ENCODE measurements at places on chromosomes 12 and 14.

DNA sequence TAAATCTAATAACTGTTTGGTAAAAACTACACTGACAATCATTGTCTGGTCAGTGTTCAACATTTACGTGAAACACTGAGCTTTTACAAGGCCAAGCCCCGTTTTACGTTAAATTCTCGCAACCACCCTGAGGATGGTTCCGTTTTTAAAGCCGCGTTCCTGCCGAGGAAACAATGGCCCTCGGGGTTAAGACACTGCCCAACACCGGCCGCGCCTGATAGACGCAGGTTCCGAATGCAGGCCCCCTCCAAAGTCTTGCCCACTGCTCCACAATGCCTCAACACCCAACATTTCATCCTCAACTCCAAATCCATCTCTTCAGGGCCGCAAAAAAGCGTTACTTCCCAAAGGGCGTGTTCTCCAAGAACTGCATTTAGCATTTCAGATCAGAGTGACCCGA is 953 bp upstream of the SNRPF start:
- DNase-seq = no peak

DNA sequence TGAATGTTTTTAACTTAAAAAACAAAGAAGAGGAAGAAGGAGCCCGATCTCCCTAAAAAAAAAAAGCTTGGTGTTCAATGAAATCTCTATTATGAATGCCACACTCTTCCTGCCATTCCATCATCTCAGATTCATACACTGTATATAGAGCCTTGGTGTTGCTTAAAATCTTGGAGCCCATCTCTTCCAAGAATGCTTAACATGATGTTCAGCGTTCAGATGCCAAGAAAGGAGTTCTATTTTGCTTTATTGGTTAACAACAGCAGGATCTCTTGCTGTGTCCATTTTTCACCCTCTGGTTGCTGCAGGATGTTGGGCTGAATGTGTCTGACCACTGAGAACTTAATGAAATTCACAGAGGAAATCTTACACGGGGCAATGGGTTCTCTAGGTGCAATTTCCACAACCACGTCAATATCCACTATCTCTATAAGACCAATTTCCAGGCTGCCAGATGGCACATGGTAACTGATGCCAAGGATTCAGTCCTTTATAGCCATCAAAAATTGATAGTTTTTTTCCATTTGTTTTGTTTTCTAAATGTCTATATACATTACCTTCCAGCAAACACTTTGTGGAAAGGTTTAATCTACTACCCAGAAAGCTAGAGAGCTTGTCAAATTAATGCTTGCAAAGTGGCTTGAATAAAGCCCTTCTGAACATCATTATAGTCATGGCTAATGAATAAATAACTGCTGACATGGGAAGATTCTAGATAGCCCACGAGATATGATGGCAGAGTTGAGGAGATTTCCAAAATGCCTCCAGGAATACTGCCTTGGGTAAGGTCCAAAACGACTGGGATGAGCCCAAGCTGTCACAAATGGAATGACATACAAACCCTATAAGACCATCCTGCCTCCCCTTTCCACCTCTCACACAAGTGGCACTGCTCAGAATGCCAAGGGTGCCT is 26.5 kb downstream of the RERG start:
- DNase-seq = no peak

DNA sequence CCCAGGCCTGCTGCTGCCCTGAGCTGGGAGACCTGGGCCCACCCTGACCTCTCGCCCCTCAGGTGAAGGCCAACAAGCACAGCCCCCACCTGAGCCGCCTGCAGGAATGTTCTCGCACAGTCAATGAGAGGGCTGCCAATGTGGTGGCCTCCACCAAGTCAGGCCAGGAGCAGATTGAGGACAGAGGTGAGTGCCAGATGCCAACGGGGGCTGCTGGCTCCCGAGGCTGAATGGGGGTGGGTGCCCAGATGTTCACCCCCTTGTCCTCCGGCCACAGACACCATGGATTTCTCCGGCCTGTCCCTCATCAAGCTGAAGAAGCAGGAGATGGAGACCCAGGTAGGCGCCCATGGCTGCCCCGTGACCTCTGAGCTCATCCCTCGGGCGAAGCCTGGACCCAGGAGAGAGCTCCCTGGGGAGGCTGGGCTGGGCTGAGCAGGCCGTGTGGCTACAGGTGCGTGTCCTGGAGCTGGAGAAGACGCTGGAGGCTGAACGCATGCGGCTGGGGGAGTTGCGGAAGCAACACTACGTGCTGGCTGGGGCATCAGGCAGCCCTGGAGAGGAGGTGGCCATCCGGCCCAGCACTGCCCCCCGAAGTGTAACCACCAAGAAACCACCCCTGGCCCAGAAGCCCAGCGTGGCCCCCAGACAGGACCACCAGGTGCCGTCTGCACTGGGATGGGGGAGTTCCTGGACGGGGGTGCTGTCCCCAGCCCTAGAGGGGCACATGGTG is 25.8 kb downstream of the HIP1R start:
- no peak for DNase-seq

DNA sequence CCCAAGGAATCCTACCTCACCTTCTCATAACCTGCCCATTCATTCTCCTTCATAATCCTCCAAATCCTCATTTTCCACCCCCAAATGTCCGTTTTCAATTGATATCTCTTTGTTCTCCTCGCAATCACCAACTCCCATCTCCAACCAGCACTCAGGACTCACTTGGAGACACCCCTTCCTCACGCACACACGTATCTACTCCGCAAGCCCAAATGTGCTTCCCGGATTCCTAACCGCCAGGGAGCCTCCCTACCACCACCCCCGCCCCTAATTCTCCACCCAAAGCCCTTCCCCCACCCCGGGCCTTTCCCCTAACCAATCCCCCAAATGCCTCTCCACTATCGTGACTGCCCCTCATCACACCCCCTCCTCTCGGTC is 304 bp downstream of the KCTD10 start:
- no peak for DNase-seq

GRCh38 chr12:67701121-67701520 is 52.6 kb downstream of the DYRK2 start:
- DNase-seq = no peak

- no peak for DNase-seq
Observed at GRCh38 chr14:23895480-23895879, 58.1 kb upstream of the DHRS4 start.

DNA sequence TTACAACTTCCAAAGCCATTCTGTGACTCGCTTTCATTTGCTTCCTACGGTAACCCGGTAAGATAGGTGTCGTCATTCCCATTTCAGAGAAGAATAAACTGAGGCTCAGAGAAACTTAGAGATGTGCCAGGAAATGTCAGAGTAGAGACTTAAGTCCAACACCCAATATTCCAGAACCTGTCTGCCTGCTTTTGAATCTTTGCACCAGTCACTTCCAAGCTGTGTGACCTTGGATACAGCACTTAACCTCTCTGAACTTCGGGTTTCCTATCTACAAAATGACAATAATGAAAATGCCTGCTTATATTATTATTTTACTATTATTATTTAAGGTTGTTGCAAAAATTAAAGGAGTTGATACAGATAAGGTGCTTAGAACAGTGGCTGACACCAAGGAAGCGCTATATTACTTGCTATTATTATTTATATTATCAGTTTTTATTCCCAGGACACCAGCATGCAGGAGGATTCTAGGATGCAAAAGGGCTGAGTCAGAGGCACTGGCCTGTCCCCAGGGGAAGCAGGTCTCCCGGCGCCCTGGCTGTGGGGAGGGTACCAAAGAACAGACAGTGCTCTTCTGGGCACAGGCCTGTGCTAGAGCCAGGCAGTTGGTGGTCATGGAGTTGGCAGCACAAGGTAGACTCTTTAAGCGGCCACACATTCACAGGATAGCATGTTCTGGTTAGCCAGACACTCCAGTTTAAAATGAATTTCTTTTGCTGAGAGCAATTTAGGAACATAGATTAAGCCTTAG is 5.4 kb downstream of the HSPB8 start:
- DNase-seq = no peak

GRCh38 chr12:9605483-9605882 is 2.2 kb downstream of the KLRB1 start:
- no peak for DNase-seq

DNA sequence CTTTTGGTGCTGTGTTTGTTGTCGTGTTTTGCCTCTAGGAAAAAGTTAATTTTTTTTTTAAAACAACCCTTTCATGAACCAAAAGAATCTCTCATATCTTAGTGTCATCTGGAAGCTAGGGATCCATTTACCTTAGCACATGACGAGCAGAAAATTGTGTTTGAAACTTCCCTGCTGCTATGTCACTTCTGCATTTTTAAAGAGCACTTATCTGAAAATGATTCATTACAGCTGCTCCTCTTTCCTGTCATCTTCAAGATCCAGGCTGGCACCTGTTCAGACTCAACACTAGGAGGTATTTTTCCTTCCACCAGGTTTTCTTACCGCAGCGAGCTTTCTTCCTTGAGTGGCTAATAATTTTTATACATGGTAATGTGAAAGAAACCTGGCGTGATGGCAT is 67.0 kb downstream of the EML1 start:
- no peak for DNase-seq

DNA sequence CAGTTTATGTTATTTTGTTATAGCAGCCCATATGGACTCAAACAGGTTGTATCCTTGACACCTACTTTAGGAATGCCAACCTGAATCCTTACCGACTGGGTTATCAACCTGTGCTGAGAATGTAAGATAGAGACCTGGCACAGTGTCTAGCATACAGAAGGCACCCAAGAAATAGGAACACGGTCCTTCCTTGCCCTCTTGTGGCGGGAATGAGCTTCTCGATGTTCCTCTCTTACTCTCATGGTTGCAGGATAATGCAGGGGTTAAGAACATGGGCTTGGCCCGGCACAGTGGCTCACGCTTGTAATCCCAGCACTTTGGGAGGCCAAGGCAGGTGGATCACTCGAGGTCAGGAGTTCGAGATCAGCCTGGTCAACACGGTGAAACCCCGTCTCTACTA is 6.5 kb downstream of the C12orf43 start:
- no peak for DNase-seq

DNA sequence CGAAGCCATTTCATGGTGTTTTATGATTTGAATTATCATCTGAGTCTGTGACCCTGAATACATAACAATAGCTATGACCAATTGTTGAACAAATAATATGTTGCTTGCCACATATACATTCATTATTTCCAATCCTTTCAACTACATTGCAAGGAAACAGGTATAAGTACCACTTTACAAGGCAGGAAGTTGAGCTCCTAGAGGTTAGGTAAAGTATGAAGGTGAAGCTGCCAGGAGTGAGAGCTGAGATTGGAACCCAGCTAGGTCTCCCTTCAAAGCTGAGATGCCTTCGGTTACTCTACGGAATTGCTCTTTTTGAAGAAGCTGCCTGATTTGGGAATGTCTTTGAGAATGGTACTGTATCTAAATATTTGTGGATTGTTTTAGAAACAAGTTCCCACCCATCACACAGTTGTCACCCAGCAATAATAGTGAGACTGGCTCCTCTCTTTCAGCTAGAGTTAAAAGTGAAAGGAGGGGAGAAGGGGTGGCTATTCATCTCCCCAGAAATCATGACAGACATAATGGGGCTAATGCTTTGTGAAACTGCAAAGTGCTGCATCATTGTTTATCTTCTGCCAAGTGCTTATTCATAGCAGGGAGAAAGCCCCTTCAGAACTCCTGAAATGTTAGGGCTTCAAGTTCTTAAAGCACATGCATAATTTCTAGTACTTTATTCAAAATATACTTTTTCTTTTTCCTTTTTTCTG is 75.9 kb upstream of the AMIGO2 start:
- no peak for DNase-seq

DNA sequence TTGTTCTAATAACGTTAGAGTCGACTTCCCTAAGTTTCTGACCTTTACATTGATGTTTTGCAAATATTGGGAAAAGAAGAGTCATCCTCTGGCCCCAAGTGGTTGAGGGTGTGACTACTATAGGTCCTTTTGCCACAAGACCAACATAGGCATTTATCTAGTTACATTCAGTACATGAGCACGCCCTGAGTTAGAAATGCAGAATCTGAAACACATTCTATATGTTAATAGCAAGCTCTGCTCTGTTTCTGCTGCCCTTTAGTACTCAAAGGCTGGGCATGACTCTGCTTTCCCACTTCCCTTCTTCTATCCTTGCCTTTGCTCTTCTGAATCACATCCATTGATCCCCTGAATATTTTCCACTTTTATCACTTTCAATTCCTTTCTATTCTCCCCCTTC is 115.1 kb upstream of the PTPRB start:
- no peak for DNase-seq

DNA sequence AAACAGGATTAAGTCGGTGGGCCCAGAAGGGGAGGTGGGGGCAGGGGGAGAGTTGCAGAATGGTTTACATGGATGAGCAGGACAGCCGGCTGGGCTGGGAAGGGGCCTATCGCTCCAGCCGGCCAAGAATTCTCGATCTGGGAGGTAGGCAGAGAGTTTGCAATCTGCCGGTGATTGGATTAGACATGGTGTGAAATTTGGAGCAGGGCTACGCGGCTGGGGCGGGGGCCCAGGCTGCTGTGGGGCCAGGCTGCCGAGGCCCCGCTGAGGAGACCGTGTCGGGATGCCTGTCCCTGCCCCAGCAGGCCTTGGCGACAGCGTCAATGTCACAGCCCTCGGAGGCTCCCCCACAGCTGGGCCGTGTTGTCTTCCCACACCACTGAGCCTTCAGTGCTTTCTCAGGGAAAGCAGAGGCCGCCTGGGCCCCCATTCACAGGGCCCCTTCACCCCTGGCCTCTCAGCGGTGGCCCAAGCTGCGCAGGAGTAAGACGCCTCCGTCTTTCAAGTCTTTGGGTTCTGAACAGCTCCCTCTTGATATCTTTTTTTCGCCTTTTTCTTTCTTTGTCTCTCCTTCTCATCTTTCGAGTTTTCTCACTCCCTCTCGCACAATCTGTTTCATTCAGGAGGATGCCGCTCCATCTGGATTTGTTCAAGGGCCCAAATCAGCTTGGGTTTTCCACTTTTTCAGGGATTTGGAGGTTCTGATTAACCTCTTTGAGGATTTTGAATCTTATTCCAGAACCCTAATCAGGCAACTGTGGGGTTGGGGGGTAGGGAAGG is 117.5 kb upstream of the PARP11 start:
- DNase-seq = no peak

GRCh38 chr12:50925342-50925651 is 27.0 kb upstream of the HIGD1C start:
- no peak for DNase-seq

- DNase-seq = no peak
Observed at GRCh38 chr14:77752266-77752665, 8.7 kb downstream of the SNW1 start.

GRCh38 chr12:7092229-7092985 is at the start of gene C1R:
Gene C1R (minus strand): TSS chr12:7092445. CDS start chr12:7092388, 57 bp downstream.
- peak; percentile 45 for DNase-seq

DNA sequence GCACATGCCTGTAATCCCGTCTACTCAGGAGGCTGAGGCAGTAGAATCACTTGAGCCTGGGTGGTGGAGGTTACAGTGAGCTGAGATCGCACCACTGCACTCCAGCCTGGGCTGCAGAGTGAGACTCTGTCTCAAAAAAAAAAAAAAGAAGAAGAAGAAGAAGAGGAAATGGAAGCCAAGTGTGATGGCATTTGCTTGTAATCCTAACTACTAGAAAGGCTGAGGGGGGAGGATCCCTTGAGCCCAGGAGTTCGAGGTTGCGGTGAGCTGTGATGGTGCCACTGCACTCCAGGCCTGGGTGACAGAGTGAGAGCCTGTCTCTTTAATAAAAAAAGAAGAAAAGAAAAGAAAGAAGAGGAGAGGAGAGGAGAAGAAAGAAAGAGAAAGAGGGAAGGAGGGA is 52.1 kb downstream of the LGMN start:
- DNase-seq = no peak
